ENCODE measurements at places on chromosomes 3 and 15.

- DNase-seq, result no peak
Observed at GRCh38 chr15:49185473-49185872, 15.4 kb downstream of the GALK2 start.

GRCh38 chr3:35663471-35663870 lies 24.1 kb downstream of the ARPP21 start:
- peak; percentile 20 for DNase-seq

DNA sequence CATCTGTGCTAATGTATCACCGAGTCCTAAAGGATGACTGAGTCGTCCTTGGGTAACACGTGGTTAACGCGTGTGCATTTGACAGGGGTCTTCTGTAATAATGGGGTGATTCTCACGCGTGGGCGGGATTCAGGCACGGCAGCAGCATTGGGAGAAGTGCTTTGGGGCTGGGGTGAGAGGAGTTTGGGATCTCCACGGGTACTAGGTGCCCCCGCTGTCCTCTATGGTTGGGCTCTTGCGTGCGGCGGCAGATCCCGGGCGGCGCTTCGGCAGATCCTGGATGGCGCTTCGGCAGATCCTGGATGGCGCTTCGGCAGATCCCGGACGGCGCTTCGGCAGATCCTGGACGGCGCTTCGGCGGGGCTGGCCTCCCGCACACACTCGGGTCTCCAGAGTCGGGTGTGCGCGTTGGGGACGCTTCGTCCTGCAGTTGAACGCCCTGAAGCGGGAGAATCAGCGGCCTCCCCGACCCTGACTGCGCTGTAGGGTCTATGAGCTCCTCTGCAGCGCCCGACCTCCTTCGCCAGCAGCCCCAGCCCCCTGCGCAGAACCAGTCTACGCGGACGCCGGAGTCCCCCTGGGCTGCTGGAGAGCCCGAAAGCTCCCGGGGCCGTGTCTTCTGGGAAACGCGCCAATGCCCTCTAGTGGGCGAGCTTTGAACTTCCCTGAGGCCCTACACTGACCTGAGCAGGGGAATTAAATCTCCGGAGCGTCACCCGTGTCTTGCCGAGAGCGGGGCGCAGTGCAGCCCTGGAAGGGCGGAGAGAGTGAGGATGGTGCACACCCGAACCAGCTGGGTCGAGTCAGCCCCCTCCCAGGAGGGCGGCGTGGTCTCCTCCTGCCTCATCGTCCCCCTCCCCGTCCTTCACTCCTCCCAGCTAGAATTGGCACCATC lies 48.1 kb upstream of the EPHB3 start:
- peak; percentile 80 for DNase-seq

DNA sequence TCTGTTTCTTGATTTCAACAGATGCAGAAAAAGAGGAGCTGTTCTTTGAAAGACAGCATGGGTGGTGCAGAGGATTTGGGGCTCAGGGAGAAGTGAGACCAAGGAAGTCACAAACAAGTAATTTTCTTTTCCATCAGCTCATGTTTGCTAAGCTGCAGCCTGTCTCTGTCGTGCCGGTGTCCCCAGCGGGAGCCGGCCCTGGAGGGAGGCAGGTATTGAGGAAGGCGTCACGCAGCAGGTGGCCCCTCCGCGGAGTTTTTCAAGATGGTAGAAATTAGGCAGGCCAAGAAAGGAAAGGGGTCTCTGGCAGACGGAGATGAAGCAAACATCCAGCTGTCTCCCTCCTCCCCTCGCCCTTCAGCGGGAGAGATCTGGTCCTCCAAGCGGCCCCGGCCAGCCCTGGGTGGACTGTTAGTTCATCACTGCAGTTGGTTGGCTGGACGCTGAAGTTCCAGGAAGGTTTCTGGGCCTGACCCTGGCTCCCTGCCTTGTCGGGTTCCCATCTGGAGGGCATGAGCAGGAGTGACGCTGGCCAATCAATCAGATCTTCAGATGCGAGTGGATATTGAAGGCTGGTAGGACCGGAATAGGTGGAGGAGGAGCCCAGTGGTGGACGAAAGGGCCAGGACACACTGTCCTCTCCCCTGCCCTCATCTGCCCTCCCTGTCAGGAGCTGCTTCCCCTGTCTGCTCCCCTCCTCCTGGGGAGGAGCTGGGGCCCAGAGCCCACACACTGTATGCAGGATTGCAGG lies 27.7 kb upstream of the MUC4 start:
- peak; percentile 28 for DNase-seq

DNA sequence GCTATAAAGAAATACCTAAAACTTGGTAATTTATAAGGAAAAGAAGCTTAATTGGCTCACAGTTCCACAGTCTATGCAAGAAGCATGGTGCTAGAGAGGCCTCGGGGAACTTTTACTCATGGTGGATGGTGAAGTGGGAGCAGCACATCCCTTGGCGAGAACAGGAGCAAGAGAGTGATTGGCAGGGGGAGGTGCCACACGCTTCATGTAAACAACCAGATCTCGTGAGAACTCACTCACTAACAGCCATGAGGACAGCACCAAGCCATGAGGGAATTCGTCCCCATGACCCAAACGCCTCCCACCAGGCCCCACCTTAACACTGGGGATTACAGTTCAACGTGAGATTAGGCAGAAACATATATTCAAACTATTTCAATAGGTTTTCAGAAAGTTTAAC lies 28.0 kb downstream of the GABRB3 start:
- no peak for DNase-seq

GRCh38 chr3:12963231-12963896 lies 109.9 kb downstream of the IQSEC1 start:
- no peak for DNase-seq

GRCh38 chr15:89227425-89227824 lies 6.0 kb upstream of the RLBP1 start:
- DNase-seq, result no peak

DNA sequence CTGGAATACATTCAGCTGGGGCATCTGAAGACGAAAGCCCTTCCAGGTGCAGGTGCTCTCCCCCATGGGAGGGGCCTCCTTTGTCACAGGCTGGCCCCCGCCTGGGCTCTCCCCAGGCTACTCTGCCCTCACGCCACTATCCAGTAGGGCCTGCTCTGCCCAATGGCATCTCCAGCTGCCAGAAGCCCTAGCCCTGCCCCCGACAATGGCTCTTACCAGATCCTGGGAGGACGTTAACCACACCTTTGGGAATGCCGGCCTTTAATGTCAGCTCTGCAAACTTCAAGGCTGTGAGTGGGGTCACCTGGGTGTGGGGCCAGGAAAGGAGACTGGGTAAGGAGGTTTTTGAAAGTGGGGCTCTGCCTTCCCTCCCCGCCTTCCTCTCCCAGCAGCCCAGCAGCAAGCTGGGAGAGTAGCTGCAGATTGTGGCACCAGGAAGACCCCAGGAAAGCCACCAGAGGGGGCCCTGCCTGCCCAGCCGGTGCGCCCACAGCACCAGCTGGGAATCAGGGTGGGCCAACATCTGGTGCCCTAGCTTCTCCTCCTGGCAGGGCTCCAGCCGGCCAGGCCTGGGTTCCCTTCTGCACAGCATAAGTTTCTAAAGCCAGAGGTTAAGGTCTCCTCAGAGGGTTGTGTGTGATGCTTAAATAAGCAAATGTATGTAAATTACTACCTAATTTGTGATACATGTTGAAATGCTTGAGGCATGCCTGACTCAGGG lies 40.4 kb upstream of the SLC41A3 start:
- DNase-seq, result no peak

GRCh38 chr3:161548301-161548700 lies 51.7 kb downstream of the OTOL1 start:
- no peak for DNase-seq

- no peak for DNase-seq
Observed at GRCh38 chr15:48596841-48597240, 48.7 kb downstream of the FBN1 start.

DNA sequence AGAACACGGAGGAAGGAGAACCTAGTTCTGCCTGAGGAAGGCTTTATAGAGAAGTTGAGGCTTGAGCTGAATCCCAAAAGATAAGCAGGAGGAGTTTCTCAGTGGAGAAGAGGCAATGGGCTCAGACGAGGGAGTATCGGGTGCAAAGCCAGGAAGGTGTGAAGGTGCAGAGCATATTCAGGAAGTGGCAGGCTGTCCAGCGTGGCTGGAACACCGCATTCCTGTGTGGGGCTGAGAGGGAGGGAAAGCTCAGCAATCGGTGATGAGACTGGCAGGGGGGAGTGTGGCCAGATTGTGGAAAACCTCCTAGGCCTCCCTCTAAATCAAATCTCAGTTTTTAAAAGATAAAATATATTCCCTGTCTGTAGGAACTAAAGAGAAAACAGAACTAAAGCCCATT lies 63.0 kb downstream of the ARHGAP31 start:
- DNase-seq, result peak; percentile 16

GRCh38 chr3:112373476-112373875 lies 40.5 kb downstream of the CD200 start:
- DNase-seq, result no peak

GRCh38 chr15:33091983-33092693 lies 102.4 kb downstream of the FMN1 start:
- no peak for DNase-seq

DNA sequence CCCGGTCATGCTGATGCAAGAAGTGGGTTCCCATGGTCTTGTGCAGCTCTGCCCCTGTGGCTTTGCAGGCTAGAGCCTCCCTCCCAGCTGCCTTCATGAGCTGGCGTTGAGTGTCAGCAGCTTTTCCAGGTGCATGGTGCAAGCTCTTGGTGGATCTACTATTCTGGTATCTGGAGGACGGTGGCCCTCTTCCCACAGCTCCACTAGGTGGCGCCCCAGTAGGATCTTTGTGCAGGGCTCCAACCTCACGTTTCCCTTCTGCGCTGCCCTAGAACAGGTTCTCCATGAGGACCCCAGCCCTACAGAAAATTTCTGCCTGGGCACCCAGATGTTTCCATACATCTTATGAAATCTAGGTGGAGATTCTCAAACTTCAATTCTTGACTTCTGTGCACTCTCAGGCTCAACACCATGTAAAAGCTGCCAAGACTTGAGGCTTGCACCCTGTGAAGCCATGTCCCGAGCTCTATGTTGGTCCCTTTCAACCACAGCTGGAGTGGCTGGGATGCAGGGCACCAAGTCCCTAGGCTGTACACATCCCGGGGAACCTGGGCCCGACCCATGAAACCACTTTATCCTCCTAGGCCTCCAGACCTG lies 238.4 kb upstream of the MDFIC2 start:
- DNase-seq, result peak; percentile 16

GRCh38 chr15:92819278-92820235 lies 80.6 kb upstream of the CHD2 start:
- no peak for DNase-seq

GRCh38 chr3:11991751-11992150 lies 12.4 kb upstream of the SYN2 start:
- no peak for DNase-seq

GRCh38 chr3:23175341-23176083 lies 27.6 kb upstream of the UBE2E2 start:
- no peak for DNase-seq

DNA sequence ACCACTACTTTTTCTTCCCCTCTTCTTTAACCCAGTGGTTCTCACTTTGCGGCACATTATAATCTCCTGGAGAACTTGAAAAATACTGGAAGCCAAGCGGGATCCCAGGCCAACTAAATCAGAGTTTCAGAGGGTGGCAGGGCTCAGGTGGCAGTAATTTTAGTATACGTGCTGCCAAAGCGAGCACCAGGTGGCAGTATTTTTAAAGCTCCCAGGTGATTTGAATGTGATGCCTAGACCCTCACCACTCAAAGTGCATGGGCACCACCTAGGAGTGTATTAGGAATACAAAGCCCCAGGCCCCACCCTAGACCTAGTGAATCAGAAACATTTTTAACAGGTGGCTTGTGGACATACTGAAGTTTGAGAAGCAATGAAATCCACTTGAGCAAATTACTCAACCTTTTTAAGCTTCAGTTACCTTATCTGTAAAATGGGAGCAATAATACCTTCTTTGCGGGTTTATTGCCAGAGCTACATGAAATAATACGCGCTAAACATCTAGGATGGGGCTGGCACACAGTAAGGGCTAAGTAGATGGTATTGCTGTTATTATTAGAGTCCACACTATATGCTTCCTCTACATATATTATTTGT lies 8.3 kb downstream of the B3GALNT1 start:
- DNase-seq, result no peak

DNA sequence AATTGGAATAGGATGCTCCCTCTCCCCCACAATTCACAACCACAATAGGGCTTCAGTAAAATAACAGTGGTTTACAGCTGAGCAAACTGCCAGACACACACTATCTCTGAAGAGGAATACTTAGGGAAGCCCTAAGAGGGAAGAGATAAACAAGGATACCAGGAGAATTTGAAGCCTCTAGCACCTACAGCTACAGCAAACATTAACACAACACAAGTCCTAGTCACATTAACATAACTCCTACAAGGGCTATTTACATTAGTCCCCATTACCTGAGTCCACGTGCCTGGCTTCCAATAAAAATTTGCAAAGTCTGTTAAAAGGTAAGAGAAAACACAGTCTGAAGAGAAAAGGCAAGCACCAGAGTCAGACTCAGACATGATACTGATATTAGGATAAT lies 346.9 kb upstream of the CDIN1 start:
- DNase-seq, result no peak

GRCh38 chr15:78340231-78341056 lies at the start of gene CRABP1:
TSS of gene CRABP1 (plus strand) at chr15:78340353. CDS start at chr15:78340429, 76 bp downstream.
- no peak for DNase-seq

DNA sequence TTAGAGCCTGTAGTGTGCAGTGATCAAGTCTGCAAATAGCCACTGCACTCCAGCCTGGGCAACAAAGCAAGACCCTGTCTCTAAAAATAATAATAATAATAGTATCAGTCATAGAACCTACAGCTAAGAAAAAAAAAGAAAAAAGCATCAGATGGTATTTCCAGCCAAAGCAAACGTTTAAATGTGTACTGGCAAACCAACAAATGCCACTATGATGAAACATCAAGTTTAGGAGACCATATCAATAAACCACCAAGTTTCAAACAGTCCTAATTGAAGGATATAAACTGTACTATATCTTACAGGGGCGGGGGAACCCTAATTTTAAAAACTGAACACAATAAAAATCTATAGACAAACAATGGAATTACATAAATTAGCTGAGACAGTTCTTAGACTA lies 6.4 kb downstream of the UBP1 start:
- DNase-seq, result no peak

DNA sequence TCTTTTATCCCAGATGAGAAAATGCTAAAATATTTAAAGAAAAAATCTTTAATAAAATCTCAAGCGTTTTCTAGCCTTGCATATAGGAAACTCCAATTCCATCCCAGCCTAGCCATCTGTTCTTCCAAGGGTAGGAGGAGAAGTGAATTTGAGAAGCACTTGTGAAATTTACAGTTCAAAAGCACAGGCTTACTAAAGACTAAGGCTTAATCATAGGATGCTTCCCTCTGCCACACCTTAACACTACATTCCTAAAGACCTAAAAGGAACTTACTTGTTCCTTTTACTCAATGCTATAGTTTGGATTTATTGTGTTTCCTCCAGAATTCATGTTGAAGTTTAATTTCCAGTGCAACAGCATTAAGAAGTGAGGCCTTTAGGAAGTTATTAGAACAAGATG lies 764.8 kb upstream of the CADM2 start:
- DNase-seq, result no peak

GRCh38 chr3:168284728-168285127 lies 189.0 kb upstream of the GOLIM4 start:
- no peak for DNase-seq

- DNase-seq, result peak; percentile 5
Observed at GRCh38 chr3:7630925-7631324, 770.0 kb downstream of the GRM7 start.

- DNase-seq, result no peak
Observed at GRCh38 chr3:15781131-15781530, 16.6 kb downstream of the ANKRD28 start.

Data from muscle of back (tissue), 13 donors.